ENCODE measurements at places on chromosomes 5 and 9.

GRCh38 chr5:146906803-146907202 is 28.2 kb upstream of the PPP2R2B start:
- no peak for DNase-seq

GRCh38 chr5:95615164-95615467 is 4.8 kb upstream of the GPR150 start:
- DNase-seq: no peak

GRCh38 chr9:101064206-101064605 is 35.7 kb downstream of the PLPPR1 start:
- DNase-seq: no peak

DNA sequence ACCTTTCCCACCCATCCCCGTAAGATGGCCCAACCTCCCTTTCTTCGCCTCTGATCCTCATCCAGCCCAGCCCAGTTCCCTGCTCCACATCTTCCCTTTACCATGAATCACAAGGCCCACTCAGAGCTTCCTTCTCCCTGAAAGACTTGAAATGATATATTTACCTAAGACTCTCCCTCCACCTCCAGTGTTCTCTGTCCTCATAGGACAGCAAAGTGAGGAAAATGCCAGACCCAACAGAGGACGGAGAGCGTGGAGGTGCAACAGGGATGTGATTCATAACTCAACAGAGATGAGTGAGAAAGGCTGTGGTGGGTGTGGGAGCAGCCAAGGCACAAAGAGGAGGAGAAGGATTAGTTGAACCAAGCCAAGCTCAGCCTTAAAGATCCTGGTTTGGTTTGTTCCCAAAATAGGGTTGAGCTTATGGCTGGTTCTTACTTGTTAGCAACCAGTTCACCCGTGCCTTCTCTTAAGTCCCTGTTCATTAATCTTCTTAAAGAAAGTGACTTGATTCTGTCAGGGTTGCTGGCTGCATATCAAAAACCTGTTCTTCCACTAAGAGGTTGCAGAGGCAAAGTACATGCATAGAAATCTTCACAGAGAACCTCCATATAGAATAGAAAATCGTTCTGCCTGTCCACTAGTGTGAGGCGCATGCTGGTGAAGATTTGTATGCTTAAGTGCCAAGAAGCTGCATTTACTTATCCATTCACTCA is 183.2 kb downstream of the ACTL7B start:
- no peak for DNase-seq

DNA sequence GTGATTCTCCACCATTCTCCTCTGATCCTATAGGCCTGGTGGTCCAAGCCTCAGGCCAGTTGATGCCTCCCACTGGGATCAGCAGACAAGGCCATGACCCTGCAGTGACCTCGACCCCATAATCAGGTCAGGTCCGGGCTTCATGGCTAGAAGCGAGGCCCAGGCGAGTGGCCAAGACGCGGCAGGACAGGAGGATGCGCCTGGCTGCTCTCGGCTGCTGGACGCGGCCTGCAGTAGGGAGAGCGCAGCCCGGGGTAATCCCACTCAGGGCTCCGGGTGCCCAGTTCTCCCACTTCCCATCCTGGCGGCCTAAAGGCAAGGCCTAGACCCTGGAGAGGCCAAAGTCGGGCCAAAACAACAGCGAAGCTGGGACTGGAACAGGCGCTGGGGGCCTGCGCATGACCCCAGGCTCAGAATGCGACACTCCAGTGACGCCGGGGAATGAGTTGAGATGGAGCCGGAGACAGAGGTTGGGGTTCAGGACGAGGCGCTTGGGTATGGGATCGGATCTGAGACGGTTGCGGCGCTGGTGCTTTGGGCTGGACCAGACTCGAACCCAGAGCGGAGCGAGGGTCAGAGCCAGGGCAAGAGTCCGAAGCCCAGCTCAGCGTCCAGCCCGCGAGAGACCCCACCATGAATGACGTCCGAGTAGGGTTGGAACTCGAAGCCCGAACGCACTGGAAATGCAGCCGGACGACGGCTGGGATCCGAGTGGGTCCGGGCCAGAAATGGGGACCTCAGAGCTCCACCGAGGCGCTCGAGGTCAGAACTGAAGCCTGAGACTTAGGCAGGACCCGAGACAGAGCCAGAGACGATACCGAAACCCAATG is 3.2 kb downstream of the LHX6 start:
- no peak for DNase-seq

DNA sequence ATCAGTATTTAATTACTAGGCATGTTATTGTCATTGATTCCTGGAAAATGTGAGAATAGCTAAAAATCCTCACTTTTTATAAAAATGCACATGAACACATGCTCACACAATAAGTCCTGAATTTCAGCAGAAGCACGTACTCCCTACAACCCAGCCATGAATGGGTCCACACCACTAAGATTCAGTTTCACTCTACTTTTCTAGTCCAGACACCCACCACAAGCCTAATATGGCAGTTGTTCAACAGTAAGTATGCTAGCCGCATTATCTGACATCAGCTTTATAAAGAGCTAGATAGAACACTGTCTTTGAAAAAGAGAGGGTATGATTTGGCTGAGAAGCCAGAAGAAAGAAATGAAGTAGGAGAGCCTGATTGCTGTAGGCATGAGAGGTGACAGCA is 639.3 kb downstream of the BRINP1 start:
- DNase-seq: no peak

- DNase-seq: no peak
Observed at GRCh38 chr9:16316456-16316855, 554.0 kb downstream of the BNC2 start.

DNA sequence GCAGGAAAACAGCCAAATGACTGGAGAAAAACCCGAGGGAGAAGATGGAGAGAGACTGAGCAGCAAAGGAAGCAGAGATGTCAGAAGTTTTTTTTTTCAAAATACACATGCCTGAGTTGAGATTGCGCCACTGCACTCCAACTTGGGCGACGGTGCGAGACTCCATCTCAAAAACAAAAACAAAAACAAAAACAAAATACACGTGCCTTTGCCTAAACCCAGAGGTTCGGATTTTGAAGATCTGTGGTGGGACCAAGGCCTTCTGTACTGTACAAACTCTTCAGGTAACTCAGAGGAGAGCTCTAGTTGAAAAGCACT is 38.8 kb upstream of the FBXW11 start:
- DNase-seq: no peak

DNA sequence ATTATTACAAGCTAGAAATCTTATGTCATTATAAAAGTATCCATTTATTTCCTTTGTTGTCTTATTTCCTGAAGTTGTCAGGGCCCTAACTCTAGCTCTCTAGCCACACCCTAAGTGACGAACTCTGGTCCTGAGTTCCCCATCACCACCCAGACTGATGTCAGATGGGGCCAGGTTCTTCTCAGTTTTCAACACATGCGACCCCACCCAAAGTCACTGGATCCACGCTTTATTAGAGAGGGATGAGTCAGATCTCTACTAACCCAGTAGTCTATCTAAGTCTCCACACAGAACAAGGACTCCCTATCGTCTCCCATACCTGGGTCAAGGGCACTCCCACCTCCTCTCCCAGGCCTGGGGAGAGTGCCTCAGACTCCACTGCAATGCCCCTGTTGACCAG is 6.8 kb upstream of the FEM1C start:
- peak; percentile 55 for DNase-seq

GRCh38 chr5:132190161-132190817 is 37.4 kb downstream of the P4HA2 start:
- DNase-seq: peak; percentile 60

- no peak for DNase-seq
Observed at GRCh38 chr9:77028478-77028877, 9.0 kb downstream of the FOXB2 start.

- DNase-seq: no peak
Observed at GRCh38 chr5:115194676-115195075, 25.0 kb upstream of the TRIM36 start.

DNA sequence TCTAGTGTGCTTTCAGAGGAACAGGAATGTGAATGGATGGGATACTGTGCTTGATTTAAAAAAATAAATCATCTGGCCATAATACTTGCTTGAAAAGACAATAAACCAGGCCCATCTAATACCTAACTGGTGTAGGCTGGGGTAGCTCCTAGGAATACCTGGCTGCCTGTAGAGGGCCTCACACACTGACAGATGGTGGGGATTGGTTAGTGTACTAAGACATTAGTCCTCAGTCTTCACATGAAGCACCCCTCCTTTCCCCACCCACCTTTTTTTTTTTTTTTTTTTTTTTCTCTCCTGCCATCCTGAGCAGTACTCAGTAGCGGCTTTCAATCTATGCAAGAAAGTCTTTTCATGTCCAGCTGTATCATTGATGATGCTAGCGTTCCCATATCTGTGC is 130.5 kb downstream of the ADGRV1 start:
- no peak for DNase-seq

DNA sequence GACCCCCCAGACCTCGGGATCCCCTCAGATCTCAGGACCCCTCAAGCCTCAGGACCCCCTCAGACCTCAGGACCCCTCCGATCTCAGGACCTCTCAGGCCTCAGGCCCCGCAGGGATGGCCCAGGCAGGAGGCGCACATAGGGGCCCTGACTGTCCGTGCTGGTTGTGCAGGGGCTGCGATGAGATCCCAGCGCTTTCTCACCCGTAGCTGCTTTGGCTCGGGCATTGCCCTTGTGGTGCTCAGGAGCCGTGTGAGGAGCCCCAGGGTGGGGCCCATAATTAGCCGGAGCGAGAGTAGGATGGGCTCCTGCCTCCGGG is 680 bp upstream of the LPCAT1 start:
- no peak for DNase-seq

DNA sequence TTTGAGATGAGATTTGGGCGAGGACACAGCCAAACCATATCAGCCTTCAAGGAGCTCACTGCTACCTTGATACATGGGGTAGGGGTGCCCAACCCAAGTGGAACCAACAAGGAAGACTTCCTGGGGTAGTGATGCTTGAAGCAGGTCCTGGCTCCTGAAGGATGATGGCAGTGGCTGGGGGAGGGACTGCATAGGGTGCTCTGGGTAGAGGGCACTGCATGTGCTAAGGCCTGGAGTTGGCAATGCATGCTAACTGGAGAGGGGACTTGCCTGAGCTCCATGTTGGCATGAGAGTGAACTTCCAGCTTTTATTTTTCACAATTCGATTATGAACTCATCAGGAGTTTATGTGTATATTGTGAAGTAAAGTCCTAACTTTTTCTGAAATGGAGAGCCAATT is 58.6 kb upstream of the FRRS1L start:
- DNase-seq: no peak

GRCh38 chr9:100131875-100132430 is 32.9 kb downstream of the INVS start:
- no peak for DNase-seq

GRCh38 chr9:91340395-91340967 is 21.2 kb downstream of the AUH start:
- no peak for DNase-seq

DNA sequence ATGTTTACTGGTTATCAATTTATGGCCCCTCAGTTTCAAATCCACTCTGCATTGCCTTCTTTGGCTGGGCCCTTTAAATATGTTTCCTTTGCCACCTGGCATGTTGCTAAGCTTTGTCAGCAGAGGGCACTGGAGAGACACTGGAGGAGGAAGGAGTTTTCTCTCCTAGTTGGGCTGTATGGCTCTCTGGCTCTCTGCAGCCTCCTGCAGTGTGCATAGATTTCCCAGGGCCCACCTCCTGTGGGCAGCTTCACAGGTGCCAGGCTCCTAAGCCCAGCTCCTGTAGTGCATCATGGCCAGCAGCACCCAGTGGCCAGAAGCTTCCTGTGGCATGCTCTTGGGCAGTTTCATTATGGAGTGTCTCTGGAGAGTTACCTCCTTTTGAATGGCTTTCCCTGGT is 23.3 kb downstream of the CAVIN4 start:
- peak; percentile 28 for DNase-seq

DNA sequence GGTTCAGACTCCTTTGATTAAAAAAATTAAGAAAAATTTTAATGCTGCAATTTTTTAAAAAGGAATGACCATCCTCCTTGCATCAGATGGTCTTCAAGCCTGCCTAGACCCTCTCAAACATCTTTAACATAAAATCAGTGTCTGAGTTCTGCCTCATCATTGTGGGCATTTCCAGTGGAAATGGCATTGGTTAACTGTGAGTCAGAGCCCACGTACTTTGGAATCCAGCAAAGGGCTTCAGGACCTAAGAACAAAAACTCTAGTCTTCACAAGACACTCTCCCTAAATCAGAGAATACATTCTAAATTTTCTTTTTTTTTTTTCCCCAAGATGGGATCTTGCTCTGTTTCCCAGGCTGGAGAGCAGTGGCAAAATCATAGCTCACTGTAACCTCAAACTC is 9.4 kb upstream of the C5orf15 start:
- peak; percentile 67 for DNase-seq

GRCh38 chr5:62287237-62287636 is 18.8 kb upstream of the KIF2A start:
- DNase-seq: peak; percentile 52

DNA sequence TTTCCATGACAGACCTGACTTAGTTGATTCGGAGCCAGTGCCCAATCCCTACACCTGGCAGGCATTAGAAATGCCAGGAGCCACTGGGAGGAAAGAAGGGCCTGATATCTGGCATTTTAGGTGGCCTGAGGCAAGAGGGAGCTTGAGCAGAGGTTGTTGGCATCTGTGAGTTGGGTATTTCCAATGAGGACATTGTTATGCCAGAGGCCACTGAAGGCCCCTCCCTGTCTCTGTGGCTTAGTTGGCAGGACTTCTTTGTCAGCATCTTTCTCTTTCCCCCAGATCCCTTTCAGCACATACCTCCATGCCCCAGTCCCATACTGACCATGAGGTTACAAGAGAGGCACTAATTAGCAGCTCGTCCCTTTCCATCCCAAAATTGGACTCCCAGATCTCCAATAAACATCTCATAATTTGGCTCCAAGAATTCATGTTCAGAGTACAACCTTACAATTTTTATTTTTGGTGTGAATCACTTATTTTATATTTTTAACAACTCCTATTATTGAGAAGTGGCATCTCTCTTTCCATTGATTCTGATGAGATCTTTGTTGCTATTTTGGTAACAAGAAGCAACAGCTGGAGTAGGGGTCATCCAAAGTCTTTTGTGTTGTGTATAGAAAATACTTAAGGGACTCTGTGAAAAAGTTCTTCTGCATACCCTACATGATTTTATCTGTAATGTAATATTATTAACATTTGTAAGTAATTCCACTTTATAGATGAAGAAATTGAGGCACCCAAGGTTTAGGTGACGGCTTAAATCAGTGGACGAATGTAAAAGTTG is 68.6 kb upstream of the MAP3K1 start:
- DNase-seq: no peak

DNA sequence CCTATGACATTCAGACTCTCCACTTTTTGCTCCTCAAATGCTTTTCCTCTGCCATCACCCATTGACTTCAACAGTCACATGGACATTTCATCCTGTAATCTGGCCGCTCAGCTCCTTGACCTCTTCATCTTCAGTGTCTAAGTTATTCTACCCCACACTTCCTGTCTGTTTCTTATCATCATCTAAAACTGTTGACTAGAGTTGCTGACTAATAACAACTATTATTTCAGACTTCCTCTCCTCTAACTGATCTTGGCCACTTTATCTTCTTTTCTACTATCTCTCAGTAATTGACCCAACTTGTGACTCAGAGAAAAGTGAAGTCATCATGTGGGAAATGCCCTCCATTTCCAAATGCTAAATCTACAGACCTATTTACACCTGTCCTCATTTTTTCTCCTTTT is 254.7 kb upstream of the TRPC7 start:
- no peak for DNase-seq

Data from inflammatory macrophage treated with lipopolysaccharide for 1 hour (primary cell).